ENCODE measurements at places on chromosomes 2 and 18. TPM values are rescaled to one million over a fixed set of nuclear protein-coding genes. Genes with fewer than 3 reads are reported as not detected.

ACMSD gene
- not detected for total RNA-seq

DNA sequence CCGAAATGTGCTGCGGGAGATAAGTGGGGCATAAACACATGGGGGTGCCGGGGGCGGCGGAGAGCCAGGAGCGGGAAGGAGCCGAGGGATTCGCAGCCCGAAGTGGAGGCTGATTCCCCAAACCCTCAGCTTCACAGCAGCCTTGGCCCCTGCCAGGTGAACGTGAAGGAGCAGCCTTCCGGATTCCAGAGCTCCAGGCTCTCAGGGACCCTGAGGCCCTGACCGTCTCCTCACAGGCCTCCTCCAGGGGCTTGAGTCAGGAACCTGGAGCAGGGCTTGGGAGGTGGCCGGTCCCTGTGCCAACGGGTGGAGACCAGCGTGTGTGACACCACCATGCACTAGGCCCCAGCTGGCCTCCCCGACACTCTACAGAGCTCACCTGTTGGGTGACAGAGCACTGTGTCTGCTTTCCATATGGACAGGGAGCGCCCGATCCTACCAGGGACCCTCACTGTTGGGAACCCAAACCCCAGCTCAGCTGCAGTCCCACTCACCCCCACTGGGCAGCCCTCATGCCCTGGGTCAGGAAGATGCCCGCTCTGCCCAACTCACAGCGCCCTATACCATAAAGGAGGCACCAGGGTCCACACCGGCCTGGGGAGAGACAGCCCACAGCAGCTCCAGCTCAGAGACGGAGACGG is 117.6 kb upstream of the OTOS start:
- DNase-seq, result no peak

DNA sequence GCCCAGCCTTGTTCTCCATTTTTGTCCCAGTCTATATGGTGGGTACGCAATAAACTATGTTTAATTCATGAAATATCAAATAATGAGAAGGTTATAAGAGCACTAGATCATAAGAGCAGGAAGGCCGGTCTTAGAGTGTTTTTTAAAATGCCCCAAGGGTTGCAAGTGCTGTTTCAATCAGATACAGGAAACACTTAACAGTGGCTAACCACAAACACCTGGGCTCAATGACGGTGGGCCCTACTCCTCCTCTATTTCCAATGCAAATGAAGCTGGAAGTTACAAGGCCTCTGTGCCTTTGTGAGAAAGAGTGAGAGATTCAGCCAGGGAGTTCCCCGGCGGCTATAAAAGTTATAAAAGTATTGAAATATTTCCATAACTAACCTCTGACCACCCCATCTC is 18.9 kb upstream of the WDR33 start:
- peak; percentile 61 for DNase-seq

DNA sequence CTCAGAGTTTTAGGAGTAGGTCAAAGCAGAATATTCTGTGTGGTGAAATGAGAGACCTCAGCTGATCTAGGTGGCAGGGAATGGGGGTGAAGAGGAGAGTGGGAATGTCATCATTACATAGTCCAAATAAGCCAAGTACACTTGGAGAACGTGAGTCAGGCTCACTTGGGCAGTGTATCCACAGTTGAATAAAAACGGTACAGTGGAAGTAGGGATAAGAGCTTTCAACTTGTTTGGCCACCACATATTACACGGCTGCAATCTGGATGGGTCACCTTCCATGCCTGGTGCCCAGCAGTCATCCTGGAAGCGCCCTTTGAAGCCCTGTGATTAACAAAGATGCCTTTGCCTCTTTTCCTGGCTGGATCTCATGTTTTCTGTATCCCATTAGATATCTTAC is 28.6 kb downstream of the MIB1 start:
- DNase-seq, result no peak

DNA sequence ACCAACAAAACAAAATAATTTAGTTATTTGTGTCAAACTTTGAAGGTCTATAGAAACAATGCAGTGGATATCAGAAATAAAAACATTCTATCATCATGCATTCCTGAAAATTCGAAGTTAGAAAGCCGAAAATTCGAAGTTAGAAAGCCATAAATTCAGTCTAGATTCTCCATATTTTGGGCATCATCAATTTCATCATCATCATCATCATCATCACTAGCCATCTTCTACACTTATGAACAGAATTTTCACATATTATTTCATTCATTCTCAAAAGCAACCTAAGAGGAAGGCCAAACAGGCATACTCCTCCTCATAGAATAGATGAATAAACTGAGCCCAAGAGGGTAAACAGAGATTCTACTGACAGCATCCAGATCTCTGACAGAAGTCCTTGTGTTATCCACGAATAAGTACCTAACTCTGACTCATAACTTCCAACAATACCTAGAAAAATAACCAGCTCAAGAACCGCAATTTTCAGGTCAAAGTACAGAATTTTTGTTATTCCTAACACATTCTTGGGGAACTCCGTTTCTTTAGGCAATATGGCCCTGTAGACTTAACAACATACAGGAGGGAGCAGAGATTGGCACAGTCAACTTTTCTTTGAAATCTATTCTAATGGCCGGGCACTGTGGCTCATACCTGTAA is 84.7 kb downstream of the TCF4 start:
- DNase-seq, result no peak

- DNase-seq, result peak; percentile 74
Measured at GRCh38 chr2:64837925-64838641, 151.1 kb upstream of the SLC1A4 start.

DNA sequence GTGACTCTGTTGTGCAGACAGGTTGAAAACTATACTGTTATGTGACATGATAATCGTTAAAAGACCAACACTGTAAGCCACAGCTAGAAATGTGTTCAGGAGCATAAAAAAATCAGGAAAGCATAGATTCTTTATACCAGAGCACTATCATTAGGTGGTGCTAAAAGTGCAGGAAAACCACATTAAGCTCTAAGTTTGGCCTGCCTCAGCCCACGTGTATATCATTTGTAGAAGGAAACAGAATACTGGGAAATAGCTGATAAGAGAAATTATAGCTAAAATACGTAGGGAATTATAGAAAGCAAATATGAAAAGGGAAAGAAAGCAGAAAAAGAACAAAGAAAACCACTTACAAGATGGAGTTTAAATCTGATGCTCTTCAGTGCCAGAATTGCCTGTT is 26.5 kb upstream of the C2orf74 start:
- DNase-seq, result peak; percentile 30

DNA sequence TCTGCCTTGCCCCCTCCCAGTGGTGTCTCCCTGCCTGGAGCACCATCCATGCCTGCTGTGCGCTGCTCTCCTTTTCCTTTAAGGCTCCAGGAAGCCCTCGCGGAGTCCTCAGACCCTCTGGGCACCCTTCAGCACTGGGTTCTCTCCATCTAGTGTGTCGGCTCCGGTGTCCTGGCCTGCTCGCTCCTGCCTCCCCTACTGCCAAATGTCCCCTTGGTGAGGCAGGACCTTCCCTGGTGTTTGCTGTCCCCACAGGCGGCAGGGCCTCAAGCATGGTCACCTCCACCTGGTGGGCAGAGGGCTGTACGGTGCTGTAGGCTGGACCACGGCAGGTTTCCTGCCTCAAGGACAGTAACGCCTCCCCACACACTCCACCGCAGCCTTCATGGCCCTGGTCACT is 90.2 kb downstream of the DGKD start:
- DNase-seq, result no peak

DNA sequence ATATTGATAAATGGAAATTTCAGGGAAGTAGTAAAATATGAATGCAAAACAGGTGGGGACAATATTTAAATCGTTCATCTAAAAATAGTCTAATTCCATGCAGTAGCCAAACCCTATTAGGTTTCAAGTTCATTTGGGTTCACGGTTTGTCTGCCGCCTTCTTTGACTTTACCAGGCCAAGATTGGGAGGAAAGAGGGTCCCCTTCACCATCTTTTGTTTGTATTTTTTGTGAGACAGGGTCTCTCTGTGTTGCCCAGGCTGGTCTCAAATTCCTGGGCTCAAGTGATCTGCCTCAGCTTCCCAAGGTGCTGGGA is 98.5 kb upstream of the ATL2 start:
- no peak for DNase-seq

DNA sequence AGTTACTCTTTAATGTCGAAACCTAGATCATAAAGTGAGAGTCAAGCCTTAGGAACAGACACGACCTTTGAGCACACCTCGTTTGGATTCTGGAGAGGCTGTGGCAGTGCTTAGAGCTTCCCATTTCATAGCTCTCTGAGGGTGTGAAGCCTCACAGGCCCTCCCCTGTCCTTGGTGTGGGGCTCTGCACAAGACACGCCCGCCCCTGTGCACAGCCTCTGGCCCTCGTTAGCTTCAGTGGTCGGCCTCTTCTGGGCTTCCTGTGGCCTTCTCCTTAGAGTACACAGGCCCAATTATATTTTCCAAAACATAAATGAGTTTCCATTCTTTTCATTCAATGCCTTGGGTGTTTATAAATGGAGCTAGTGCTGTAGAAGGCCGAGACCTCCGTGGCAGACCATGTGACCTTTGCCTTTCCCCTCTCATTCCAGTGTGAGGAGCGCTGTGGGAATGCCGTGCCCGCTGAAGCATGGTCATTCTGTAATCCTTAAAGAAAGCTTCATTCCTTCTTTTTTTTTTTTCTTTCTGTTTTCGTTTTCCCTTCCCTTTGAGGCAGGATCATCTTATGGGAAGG is 208.6 kb downstream of the DCDC2C start:
- DNase-seq, result no peak

COL4A4 gene
- total RNA-seq, result 0.41 TPM

EHD3 gene
- 4.0 TPM for total RNA-seq

GRCh38 chr2:3268705-3269029 is 109.0 kb downstream of the EIPR1 start:
- DNase-seq, result no peak

ZBTB7C gene
- 3.4 TPM for total RNA-seq

GRCh38 chr2:97798416-97798815 is 85.0 kb downstream of the ZAP70 start:
- DNase-seq, result no peak

FBLN7 gene
- 2.9 TPM for total RNA-seq

GRCh38 chr2:72738096-72738495 is 87.7 kb downstream of the EXOC6B start:
- DNase-seq, result no peak

DNA sequence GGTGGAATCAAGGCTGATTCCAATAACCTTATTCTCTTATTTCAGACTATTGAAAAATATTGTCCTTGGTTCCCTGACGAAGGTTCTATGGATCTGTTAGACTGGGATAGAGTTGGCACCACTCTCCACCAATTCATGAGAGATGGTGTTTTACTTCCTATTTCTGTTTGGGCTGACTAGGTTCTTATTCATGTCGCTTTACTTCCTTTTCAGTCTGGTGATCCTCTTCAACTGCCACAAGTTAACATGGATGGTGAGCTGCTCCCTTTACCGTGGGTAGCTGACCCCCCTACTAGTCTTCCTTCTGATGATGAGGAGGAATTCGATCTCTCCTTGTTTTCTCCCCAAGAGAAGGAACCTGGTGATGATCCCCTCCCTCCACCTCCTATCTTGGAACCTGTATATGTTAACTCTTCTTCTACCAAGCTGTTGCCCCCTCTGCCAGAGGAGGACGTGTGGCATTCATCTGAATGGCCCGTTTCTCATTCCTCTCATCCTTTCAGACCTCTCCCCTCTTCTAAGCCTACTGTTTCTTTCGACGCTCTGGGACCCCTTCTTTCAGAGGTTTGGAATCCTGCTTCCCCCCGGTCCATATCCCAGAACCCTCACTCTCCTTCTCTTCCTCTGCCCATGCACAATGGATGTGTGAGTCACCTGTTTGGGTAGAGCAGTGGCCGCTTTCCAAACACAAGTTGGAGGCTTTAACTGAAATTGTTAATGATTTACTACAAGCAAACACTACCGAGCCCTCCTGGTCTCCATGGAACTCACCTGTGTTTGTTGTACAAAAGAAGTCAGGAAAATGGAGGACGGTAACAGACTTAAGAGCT is 13.5 kb upstream of the CNOT11 start:
- DNase-seq, result no peak

- DNase-seq, result no peak
Measured at GRCh38 chr2:19355416-19355821, 3.0 kb downstream of the OSR1 start.

GCG gene
- not detected for total RNA-seq

DNA sequence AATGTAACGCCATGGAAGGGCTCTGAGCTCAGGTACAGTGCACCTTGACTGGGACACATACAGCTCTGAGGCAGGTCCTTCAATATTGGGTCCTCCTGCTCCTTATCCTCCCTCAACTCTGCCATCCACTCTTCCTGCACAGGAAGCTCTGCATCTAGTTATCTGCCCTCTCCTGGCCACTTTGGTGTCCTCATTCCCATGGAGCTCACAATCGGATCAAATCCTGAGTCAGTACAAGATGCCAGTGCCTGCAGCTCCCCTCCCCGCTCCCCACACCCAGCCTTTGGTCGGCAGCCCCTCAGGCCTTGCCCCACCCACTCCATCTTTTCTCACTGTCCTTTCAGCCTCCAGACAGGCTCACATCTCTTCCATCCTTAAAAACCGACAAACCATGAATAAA is 58.0 kb downstream of the LRRFIP1 start:
- DNase-seq, result no peak

DNA sequence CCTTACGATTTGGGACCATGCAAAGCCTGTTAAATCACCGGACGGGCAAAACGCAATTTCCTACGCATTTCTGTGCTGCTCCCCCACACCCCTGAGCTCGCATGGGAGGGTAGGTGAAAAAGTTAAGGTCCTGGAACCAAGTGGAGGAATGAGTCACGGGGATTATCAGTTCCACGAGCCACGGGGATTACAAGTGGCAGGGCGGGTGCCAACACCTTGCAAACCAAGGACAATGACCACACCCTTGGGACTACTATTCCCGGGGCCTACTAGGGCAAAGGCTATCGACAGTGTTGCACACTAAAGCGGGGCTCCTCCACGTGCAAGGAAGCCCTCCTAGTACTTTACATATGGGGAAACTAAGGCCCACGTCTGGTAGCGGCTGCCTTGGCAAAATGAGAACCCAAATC is 447 bp downstream of the RETSAT start:
- DNase-seq, result peak; percentile 60

- no peak for DNase-seq
Measured at GRCh38 chr2:233463586-233463985, 103.0 kb downstream of the USP40 start.

CYTIP gene
- not detected for total RNA-seq

SRSF7 gene
- total RNA-seq, result 298 TPM

CCDC68 gene
- total RNA-seq, result not detected

- no peak for DNase-seq
Measured at GRCh38 chr18:44915661-44916060, 235.0 kb downstream of the SETBP1 start.

TUBA3E gene
- not detected for total RNA-seq

DNA sequence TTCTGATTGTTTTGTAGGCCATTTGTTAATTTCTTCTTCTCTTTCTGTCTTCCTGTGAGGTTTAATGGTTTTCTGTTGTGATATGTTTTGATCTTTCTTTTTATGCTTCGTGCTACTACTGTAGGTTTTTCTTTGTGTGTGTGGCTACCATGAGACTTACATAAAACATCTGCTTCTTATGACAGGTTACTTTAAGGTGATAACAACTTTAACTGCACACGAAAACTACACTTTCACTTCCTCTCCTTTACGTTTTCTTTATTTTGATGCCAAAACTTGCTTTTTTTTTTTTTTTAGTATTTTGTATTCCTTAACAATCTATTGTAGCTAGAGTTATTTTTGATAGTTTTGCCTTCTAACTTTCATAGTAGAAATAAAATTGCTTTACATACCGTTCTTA is 691.3 kb downstream of the TSN start:
- no peak for DNase-seq
